Renal cortex interstitium (tissue), 15 donors: ENCODE measurements at places on chromosomes 2 and 18.

- no peak for DNase-seq
Measured at GRCh38 chr18:76544511-76545345, 49.7 kb upstream of the ZNF516 start.

DNA sequence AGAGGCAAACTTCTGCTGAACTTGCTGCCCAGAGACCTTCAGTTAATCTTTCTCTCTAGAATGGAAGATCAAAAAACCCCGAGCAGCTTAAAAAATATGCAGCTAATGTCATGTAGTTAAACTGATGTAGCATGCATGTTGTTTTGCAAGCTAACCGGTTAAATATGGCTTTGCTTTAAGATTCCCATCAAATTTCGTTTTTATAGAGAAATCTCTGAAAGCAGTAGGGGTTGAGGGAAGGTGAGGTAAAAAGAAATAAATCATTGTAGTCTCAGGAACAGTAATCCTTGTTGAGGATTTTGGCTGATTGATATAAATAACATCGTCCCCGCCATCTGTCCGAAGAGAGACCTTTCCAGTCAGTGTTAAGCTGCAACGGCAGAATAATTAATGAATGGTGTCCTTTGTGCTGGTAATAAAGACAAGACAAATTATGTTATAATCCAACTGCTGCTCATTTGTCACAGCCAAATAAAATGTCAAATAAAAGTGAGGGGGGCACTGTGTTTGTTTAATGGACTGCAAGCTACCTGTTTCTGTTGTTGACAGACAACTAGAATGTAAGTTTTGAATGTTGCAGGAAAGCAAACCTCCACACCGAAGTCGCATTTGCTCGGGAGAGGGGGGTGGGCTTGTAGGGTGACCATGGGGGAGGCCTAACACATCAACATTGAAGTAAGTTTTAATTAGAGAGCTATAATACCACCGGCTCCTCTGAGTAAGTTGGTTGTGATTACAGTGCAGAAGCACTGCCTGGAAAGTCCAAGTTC, 555.5 kb downstream of the ARHGAP15 start:
- DNase-seq, result peak; percentile 50

DNA sequence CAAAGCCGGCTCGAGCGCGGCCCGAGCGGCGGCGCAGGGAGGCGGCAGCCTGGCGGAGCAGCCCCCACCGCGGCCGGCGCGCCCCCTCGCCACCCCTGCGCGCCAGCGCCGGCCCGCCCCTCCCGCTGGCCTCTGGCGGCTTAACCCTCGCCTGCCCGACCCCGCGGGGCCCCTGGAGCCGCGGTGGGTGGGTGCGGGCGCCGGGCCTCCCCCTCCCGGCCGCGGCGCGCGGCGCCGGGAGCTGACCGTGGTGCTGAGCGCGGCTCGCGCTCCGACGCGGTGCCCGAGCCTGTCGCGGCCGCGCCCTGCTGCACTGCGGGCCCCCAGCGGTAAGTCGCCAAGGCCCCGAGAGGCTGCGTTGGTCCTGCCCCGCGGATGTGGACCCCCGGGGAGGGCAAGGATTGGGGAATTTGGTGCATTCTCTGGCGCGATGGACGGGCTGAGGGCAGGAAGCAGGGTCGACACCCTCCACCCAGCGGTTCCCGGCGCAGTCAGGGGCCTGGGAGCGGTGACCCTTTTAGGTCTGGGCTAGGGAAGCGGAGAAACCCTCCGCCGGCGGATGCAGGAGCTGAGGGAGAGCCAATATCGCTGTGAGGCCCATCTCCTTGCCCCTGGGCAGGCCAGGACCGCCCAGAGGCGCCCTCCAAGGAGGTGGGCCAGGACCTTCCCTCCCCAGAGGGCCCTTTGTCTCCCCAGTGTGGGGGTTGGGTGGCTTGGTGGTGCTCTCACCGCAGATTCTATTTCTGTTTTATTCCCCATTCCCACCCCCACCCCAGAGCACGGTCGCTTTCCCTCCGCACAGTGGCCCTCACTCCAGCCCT, 923 bp downstream of the AMER3 start:
- DNase-seq, result peak; percentile 22

- no peak for DNase-seq
Measured at GRCh38 chr2:174172802-174173355, 75.5 kb downstream of the OLA1 start.

- no peak for DNase-seq
Measured at GRCh38 chr2:164881524-164881923, 39.9 kb upstream of the COBLL1 start.

DNA sequence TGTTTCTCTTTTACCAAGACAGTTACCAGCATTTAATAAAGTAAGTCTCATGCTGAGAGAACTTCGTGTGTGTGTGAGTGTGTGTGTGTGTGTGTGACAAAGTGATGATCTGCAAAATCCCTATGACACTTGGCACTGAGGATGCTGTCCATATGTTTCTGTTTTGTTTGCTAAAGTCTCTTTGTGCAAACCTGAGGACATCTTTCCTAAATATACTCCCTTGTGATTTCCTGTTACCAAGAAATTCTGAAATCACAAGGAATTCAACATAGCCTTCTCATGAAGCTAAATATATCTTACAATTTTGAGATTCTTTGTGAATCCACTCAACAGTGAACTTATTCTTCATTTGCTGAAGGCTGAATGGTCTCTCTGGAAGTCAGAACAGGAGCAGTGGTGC, 1359.7 kb upstream of the NRXN1 start:
- DNase-seq, result no peak

DNA sequence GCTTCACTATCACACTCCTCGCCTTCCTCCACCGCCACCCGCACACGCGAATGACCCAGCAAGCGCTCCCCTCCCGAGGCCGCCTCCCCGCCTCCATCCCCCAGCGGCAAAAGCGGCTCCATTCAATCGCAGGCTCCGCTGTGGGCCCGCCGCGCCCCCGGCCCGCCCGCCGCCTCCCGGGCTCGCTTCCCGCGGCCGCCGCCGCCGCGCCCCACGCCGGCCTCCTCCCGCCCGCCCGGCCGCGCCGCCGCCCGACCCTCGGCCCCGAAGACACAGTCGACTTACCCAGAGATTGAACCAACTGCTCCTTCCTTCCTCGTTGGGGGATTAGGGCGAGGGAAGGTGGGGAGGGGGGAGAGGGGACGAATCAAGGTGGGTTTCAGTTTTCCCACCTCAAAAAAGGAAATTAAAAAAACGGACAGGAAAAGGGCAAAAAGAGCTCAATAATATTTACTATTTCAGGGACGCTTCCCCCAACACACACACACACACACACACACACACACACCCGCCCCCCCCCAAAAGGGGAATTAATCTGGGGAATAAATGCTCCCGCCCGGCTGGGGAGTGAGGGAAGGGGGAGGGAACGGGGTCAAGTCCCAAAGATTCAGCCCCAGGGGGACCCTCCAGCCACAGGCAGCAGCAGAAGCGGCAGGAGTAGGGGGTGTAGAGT, 743 bp downstream of the XPO1 start:
- DNase-seq, result no peak

DNA sequence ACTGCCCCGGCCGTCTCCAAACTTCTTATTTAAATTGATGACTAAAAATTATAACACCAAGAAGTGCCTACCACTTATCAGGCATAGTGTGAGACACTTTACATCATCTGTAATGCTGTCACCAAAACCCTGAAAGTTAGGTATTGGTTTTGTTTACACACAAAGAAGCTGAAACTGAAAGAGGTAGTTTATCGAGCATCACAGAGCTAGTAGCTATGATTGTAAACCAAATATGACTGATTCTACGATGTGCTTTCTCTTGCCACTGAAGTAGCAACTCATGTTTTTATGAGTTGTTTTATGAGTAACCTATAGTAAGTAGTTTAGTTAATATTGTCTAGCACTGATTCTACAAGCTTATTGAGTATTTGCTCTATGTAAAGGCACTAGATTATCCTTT, 31.5 kb downstream of the DYNC1I2 start:
- no peak for DNase-seq

- DNase-seq, result no peak
Measured at GRCh38 chr2:41598161-41598894, 449.5 kb upstream of the PKDCC start.

DNA sequence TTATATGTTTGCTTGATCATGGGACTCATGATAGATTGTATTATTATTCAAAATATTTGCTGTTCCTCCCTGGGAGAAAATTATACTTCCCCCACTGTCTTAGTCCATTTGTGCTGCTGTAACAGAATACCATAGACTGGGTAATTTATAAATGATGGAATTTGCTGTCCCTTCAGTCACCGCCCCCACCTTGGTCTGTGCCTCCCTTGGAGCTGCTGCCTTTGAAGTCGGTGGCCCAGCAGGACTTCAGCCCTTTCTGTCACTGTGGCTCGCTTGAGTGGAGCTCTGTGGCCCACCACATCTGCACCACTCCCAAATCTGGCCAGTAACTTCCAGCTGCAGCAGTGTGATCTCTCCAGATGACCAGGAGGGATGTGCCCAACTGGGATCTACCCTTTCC, 200.8 kb downstream of the AGPS start:
- DNase-seq, result no peak

GRCh38 chr2:11564816-11565567, 31.1 kb downstream of the GREB1 start:
- no peak for DNase-seq

DNA sequence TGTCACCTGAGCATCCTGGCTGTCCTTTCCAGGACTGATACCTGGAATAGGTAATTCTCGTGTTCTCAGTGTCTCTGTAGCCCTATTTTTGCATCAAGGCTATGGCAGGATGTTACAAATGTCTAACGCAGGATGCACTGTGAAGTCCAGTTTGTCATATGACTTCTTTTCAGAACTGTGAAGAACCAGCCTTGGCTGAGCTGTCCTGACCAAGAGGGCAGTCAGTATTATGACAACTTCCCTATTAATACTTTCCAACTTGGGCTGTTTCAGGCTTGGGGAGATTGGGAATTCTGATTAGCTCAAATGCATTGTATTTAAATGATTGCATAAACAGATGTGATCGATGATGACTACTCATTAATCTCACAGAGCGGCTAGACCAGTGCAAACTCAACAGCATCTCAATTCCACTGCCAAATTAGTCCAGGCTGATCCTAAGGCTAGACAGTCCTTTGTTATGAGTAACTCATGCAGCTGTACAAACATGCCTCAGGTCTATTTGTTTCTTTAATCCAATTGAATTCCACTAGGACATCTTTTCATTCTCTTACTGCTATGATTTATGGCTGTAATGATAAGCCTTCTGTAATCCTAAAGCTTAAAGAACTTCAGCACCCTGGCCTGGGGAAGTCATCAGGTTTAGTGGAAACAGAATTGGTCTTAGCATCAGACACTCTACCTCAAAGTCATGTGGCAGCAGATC, 331.6 kb downstream of the KCNS3 start:
- DNase-seq, result no peak

- DNase-seq, result no peak
Measured at GRCh38 chr2:182672466-182673165, 43.4 kb upstream of the DNAJC10 start.

DNA sequence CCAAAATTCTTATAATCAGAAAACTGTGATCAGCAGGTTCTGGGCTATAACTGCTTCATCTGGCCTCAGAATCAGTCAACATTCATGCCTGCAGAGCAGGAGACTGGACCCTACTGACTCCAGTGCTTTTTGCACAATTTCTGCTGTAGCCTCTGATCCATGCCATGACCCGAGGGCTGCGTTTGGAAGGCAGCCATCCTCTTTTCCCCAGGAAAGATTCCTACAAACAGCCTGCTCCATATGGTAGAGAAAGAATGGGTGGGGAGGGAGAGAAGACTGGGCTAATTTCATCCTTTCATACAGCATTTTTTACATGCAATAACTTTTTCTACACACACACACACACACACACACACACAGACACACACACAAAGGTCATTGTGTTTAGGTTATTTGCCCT, 133.0 kb upstream of the MMADHC start:
- DNase-seq, result no peak

DNA sequence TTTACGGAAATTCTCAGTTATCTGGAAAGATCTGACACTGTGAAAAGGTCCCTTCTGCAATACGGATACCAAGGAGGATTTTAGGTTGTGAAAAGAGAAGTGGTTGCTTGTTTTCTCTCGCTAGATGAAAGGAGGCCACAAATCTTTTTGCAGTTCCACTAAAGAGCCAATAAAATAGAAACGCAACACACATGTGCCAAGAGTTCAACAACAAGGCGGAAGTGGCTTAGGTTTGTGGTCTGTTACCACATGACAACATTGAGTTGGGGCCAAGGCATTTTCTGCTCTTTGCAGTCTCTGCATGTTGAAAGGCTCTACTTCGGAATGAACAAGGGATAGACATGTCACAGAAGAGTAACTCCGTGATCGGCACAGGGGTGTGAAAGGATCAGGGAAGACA, 115.7 kb upstream of the OSR1 start:
- peak; percentile 38 for DNase-seq

DNA sequence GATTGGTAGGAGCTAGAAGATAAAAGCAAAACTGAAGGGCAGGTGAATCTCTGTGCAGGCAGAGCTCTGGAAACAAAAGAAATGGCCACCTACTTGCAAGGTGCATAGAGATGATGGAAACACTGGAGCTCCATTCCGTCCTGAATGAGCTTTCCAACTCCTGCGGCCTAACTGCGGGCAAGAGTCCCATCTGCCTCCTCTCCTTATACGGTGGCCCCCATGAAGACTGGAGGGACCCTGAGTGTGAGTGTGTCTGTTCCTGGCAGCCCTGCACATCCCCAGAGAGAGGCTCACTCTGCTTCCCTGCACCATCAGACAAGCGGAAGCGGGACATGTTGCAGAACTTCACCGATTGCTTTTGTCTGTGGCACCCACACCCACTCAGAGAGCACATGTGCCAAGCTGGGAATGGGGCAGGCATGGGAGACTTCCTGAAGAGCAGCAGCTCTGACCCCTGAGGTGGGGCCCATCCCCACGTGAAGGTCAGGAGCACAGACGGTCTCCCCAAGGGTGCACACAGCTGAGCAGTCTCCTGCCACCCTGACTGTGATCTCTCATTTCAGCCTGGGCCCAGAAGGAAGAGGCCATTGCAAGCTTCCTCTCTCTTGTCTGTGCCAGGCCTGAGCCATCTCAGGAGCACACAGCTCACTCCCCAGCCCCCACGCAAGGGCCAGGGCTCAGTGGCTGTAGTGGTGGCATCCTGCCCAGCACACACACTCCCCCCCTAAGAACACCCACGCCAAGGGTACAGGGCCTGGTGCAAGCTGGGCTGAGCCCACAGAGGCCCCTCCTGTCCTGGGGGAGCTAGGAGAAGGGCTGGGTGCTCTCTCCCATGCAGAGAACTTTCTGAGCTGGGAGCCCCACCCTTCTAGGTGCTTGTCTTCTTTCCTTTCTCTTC, 75.3 kb downstream of the STPG4 start:
- no peak for DNase-seq

DNA sequence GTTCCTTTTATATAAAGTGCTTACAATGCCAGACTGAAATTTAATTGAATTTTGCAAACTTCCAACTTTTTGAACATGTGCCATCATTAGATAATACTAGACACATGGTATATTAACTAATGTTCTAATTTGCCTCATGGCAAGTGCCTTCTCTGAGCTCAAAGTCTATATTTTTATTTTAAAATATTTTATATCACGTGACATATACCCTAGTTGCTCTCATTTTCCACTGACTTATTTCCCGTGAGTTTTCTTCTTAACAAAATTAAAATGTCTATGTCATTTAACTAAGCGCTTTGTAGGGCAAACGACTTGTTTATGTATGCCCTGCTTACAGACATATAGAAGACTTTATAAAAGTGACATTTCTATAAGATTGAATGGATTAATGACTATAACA, 509.6 kb upstream of the SYT4 start:
- no peak for DNase-seq
